Smooth muscle cell of the pulmonary artery (primary cell): ENCODE measurements at places on chromosomes 4 and X. TPM values are rescaled to one million over a fixed set of nuclear protein-coding genes. Genes with fewer than 3 reads are reported as not detected.

The ADH1C gene
- total RNA-seq, result 0.07 and 0.23 TPM in 2 replicates

The SATL1 gene
- total RNA-seq, result not detected in 2 replicates

The MAML3 gene
- 1.7 and 3.0 TPM in 2 replicates for total RNA-seq

The AKAP4 gene
- total RNA-seq, result not detected in 2 replicates

The GCNA gene
- 2.9 and 3.1 TPM in 2 replicates for total RNA-seq

The GYG2 gene
- total RNA-seq, result 0.86 and 1.6 TPM in 2 replicates

The YY2 gene
- 3.4 and 4.0 TPM in 2 replicates for total RNA-seq

The BGN gene
- total RNA-seq, result 369 and 546 TPM in 2 replicates

The NDP gene
- total RNA-seq, result 4.6 and 17.2 TPM in 2 replicates

The SLC49A3 gene
- total RNA-seq, result 3.4 and 5.3 TPM in 2 replicates

The PAGE1 gene
- total RNA-seq, result not detected in 2 replicates

The SRPK3 gene
- total RNA-seq, result 0.91 and 3.6 TPM in 2 replicates

The PRDX4 gene
- total RNA-seq, result 224 and 291 TPM in 2 replicates

The XK gene
- total RNA-seq, result 0.13 TPM in 2 replicates

The PLK4 gene
- 2.4 and 4.4 TPM in 2 replicates for total RNA-seq

The TENM3 gene
- 1.2 and 17.2 TPM in 2 replicates for total RNA-seq

The PABPC1L2B gene
- not detected in 2 replicates for total RNA-seq

The SPANXA1 gene
- total RNA-seq, result not detected in 2 replicates

The FAAH2 gene
- 0.07 and 0.23 TPM in 2 replicates for total RNA-seq

The RAB33A gene
- total RNA-seq, result 5.1 and 9.0 TPM in 2 replicates

The L1CAM gene
- total RNA-seq, result 4.6 and 6.7 TPM in 2 replicates

The PPEF1 gene
- total RNA-seq, result 0.03 and 0.26 TPM in 2 replicates

The JAKMIP1 gene
- not detected in 2 replicates for total RNA-seq

The ETNPPL gene
- total RNA-seq, result not detected in 2 replicates

The NAA11 gene
- not detected in 2 replicates for total RNA-seq
